ENCODE measurements at places on chromosomes 13 and 19.

- no peak for DNase-seq
Measured at GRCh38 chr13:66994517-66995202, 235.5 kb downstream of the PCDH9 start.

DNA sequence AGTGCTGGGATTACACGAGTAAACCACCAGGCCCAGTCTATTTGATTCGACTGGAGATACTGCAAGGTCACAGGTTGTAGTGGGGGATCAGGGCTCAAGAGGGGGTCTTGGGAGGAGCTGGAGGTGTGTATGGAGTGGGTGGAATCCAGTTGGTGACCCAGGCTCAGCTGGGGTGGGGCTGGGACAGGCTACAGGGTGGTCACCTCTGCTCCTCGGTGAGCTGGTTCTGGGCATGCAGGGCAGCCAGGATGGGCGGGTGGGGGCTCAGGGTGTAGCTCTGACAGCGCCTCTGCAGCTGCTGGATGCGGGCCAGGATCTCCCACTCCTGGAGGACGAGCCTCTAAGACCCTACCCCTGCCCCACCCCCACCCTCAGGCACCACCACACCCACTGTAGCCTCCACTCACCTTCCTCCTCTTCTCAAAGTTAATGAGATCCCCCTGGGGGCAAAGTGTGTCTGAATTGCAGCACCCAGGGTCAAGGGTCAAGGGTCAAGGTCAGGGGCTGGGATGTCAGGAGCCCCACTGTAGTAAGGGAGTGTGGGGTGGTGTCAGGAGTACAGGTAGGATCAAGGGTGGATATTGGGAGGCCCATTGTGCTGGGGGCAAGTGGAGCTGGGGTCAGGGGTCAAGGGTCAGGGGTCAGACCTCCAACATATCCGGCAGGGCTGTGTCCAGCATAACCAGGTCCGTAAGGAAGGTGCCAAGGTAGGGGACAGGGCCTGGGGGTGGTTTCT, 17.1 kb downstream of the RGL3 start:
- no peak for DNase-seq

- DNase-seq, result no peak
Measured at GRCh38 chr13:91313581-91313980, 33.9 kb upstream of the MIR17HG start.

DNA sequence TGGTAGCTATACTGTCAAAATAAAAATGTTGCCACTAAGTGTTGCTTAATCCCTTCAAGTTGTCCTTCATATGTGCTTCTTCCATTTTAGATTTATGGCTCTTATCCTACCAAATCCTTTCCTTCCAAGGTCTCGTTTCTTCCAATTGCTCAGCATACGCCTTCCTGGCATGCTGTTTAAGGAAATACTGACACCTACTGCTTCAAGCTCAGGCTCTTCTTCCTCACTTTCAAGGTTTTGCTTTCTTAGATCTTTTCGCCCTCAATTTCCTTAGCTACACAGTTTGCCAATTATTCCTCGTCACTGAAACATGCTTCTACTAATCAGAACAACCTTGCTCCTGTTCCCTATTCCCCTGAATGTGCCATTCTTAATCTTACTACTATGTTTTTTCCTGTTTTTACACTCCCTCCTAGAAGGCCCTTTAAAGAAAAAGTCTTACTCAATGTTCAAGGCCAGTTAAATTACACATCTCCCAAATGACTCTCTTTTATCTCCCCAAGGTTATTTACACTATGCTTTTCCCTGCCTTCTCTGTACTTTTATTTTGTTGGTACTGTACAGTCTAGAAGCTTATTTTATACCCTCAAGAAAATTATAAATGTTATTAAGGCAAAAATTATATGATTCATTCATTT, 343.1 kb downstream of the MZT1 start:
- DNase-seq, result no peak

DNA sequence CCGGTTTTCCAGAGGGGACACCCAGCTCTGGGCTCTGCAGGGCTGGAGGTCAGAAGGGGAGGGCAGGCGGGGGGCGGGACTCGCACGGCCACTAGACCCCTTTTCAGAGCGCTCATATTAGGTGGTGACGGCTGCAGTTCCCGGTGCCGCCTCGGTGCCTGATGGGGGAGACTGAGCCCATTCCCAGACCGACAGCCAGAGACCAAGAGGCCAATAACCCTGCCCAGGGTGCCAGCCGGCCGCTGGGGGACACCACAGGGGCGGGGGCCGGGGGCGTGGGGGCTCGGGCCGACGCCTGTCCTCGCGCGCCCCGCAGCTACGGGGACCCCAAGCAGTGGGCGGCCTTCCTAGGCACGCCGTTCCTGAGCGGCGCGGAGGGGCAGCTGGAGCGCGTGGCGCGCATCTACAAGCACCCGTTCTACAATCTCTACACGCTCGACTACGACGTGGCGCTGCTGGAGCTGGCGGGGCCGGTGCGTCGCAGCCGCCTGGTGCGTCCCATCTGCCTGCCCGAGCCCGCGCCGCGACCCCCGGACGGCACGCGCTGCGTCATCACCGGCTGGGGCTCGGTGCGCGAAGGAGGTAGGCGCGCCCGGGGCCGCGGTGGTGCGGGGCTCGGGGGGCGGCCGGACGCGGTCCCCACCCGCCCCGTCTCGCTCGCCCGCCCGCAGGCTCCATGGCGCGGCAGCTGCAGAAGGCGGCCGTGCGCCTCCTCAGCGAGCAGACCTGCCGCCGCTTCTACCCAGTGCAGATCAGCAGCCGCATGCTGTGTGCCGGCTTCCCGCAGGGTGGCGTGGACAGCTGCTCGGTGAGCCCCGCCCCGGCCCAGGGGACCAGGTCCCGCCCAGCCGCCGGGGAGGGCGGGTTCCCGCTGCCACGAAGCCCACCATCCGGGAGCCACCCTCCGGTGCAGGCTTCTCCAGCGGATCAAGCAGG, 2.4 kb downstream of the TIMM13 start:
- DNase-seq, result peak; percentile 87

GRCh38 chr19:1606138-1606651, 933 bp upstream of the UQCR11 start:
- DNase-seq, result no peak

GRCh38 chr13:64314331-64314730, 2898.7 kb upstream of the PCDH20 start:
- DNase-seq, result no peak

GRCh38 chr13:79386125-79386826, 19.8 kb downstream of the RBM26 start:
- no peak for DNase-seq

GRCh38 chr13:45004096-45004495, 14.8 kb downstream of the GPALPP1 start:
- no peak for DNase-seq

- DNase-seq, result peak; percentile 92
Measured at GRCh38 chr19:34772697-34773554, at the start of gene ZNF599. TSS of gene ZNF599 (minus strand) at chr19:34773215. CDS start at chr19:34772841, 374 bp downstream.

GRCh38 chr13:109747524-109747923, 38.9 kb downstream of the IRS2 start:
- no peak for DNase-seq

DNA sequence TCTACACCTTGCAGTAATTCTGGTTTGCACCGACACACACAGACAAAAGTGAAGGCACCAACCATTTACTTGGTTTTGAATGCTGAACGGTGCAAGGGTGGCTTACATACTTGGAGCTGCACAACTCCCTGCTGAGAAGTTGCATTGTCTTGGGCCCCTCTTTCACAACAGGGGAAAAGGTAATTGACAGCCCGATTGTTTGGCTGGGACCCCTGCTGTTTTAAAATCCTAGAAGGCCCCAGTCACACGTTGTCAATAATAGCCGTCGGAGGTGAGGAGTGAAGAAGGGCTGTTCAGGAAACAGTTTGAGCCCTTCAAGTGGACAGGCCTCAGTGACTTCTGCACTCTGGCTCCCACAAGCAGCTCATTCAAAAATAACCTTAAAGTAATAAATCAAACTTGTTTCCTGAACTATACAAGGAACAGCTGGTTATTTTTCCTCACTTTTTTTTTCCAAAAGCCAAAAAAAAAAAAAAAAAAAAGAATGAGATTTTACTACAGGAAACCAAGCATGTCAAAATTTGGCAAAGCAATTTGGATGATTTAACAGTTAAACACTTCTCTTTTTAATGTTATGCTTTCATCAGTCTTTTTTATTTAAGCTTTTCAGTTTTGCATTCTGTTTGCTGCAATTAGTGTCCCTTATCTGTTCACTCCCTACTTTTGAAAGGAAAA, 19.0 kb upstream of the SPRY2 start:
- DNase-seq, result no peak

- peak; percentile 28 for DNase-seq
Measured at GRCh38 chr13:94708031-94708859, 4.1 kb downstream of the SOX21 start.

- DNase-seq, result peak; percentile 63
Measured at GRCh38 chr13:102260256-102260655, 141.6 kb downstream of the FGF14 start.

DNA sequence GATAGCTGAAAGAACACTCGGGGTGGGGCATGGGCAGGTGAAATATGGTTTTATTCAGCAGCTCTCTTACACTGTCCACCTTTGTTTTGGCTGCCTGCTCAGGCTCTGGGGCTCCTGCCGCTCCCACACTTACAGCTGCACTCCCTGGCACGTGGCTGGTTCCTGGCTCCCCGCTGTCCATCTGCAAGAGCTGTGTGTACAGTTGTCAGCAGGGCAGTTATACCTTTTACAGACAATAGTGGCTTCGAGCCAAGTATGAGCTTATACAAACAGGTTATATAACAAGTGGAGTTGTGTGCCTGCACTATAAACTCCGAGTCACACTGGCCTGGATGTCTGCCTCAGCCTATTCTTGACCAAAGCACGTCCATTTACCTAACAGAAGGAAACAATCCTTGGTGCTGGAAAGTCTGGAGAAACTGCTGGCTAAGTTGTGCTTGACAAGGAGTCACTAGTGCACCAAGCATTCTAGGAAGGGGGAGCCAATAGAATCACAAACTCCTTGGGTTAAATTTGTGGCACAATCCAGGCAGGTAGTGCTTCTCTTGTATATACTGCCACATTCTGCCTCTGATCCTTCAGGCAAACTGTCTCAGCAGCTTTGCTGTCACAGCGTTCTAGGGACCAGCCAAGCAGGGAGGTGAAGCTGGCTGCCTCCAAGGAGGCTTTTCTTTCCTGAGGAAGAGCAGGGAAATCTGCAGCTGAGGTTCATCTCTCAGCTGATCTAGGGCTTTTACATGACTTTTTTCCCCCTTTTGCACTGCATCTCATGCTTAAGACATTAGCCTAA, 68.2 kb downstream of the NHLRC3 start:
- no peak for DNase-seq

DNA sequence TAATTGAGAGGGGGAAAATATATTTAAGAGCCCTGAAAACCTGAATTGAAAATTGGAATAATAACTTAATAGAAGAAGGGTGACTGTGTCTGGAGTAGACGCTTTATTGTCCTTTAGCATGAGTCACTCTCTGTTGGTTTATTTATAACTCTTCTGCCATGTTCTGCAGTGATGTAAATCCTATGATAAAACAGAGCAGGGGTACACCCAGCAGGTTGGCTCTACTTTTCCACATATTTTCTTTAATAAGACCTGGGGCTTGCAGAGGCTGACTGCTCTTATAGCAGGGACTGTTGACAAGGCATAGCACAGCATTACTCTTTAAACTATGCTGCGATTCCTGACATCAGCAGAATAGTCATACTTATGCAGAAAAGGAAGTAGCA, 389.9 kb upstream of the PCDH9 start:
- DNase-seq, result no peak

DNA sequence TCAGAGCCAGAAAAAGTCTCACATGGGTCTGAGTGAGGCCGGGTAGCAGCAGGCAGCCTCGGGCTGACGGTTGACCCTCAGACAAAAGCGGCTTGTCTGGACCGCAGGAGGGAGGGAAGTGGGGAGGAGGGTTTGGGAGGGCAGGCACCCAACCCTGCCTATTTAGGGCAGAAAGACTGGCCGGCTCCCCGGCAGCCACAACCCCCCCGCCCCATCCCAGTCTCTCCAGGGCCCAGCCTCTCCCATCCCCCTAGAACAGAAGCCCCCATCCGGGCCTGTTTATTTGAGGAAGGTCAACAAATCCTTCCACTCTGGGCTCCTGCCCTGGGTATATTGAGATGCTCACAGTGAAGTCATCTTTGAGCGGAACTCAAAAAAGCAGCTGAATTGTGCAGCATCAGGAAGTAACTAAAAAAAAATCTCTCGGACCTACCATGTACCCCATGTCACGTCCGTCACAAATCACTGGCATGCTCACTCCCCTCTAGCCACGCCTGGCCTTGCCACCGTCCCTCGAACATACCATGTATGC, 6.3 kb downstream of the DACT3 start:
- no peak for DNase-seq

DNA sequence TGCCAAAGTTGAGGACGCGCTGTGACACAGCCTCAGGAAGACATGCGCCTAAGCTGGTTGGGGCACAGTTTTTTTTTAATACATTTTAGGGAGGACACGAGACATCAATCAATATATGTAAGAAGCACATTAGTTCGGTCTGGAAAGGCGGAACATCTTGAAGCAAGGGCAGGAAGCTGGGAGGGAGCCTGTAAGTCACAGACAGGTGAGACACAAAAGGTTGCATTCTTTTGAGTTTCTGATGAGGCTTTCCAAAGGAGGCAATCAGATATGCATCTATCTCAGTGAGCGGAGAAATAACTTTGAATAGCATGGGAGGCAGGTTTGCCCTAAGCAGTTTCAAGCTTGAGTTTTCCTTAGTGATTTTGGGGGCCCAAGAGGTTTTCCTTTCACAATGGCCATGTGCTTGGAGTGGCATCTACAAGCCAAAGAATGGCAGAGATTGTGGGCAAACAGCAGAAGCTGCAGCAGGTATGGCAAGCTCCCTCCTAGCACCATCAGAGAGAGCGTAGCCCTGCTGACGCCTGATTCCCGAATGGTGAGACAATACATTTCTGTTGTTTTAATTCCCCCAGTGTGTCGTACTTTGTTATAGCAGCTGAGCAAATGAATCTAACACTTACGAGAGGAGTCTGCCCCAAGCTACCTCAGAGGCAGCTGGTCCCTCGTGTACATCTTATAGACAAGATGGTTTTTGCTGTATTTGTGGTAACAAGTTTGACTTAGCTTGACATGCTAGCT, 99.5 kb upstream of the TMTC4 start:
- no peak for DNase-seq

GRCh38 chr13:110274687-110275086, 32.3 kb downstream of the COL4A1 start:
- DNase-seq, result no peak

GRCh38 chr19:18203863-18204393, at the start of gene RAB3A:
TSS of gene RAB3A (minus strand) at chr19:18204042. CDS start at chr19:18202740, 1,302 bp downstream.
- peak; percentile 99 for DNase-seq

DNA sequence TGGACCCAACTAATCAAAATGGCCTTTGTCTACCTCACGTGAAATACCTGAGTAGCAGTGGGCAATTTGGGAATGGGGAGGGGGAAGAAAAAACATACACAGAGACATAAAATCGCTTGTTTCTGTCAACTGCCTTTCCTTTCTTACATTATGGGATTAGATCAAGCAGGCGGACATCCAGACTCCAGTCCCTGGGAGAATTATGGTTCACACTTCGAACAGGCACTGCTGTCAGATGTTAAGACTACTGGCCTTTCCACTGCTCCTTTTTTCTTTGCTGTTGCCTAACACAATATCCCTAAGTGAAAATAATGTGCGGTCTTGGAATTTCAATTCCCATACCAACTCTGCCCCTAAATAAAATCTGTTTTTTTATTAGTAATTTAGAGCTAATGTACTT, 1719.7 kb upstream of the SLC10A2 start:
- DNase-seq, result no peak

DNA sequence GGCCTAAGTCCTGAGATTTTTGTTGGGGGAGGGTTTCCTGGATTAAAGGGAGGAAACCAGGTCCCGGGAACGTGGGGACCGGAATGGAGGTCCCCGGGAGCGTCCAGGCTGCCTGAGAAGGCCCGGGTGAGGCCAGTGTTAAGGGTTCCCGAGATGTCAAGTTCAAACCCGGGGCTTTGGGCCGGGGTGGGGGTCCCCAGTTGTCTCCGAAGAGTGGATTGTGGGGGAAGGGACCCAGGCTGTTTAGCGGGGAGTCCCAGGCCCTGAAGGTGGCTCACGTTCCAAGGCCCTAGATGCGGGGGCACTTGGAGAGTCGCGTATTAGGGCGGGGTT, 262 bp downstream of the COX7A1 start:
- DNase-seq, result peak; percentile 34

Measured in glutamatergic neuron (in vitro differentiated cells).